SK-N-SH treated with all-trans-retinoic acid at 6 μM for 48 hours (cell line): ENCODE measurements at places on chromosomes 5 and 9.

DNA sequence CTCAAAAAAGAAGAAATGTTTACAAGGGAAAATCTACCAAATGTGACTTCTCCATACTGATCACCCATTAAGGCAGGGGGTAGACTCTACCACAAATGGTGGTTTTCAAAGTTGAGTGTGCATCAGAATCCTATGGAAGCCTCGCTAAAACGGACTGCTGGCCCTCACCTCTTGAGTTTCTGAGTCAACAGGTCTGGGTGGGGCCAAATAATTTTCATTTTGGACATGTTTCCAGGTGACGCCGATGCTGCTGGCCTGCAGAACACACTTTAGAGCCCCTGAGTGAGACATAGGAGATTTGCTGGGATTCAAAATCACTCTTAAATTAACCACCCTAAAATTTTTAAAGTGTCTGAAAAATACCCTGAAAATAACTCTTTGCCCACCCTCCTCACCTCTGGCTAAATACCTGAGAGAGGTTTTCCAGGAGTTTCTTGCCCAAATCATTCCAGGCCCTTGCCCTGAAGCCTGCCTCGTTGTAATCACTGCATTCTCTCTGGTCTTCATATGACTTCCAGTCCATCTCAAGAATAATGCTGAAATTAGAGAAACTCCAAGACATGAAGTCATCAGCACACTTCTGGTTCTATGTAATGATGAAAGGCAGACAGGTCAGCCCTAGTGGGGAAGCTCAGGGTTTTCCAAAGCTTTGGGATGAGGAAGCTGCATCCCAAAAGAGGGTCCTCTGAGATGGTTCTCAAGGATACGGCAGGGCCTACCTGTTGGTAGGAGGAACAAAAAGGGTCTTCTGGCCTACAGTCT, 18.2 kb downstream of the C9orf152 start:
- ATAC-seq: no peak

- ATAC-seq: no peak
These were observed 146.5 kb upstream of the IRX4 start for GRCh38 chr5:2029206-2029605.

DNA sequence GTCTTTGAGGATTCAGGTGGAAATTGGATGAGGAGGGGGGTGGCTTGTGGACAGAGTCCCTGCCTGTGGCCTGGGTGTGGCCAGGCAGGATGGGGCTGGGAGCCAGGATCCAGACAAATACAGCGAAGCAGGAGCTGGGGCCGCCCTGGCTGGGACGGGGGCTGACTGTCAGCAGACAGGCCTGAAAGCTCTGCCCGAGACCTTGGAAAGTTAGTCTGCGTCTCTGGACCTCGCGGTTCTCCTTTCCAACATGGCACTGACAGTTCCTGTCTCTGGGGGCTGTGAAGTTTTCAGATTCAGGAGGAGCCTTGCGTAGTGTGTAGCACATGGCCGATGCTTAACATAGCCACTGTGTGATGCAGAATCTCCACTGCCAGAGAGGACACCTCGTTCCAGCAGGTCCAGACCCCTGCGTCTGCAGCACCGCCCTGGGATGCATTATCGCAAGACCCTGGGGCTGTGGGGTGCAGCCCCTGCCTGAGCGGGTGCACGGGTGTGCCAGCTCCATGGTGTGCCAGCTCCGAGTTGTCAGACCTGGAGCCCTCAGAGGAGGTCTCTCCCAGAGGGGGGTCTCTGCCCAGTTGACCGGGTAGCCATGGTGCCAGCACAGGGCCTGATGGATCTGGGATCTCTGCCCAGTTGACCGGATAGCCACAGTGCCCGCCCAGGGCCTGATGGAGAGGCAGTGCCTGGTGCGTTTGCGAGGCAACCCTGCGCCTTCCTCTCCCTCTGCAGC, 89.3 kb downstream of the COL5A1 start:
- no peak for ATAC-seq

DNA sequence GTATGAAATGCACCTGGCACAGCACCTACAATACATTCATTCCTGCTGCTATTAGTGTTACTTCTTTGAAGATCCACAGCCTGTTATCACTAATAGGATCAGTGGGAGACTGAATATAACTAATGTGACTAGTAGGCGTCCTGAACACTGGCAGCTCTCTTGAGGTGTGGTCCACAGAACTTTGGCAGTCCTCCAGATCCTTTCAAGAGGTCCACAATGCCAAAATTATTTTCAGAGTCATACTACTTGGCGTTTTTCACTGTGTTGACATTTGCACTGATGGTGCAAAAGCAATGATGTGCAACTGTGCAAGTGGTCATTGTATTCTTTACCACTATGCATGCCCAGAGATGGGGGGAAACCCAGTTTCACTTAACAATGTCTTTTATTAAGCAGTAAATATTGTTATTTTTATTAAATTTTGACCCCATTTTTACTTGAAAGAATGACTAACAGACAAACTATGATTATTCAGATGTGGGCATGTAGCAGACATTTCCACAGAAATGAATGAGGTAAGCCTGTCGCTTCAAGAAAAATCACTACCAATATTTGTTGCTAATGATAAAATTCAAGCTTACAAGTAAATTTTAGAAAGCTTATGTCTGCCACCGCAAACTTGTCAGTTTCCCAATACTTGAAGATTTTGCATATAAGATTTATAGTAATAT, 48.9 kb downstream of the ADRB2 start:
- no peak for ATAC-seq

DNA sequence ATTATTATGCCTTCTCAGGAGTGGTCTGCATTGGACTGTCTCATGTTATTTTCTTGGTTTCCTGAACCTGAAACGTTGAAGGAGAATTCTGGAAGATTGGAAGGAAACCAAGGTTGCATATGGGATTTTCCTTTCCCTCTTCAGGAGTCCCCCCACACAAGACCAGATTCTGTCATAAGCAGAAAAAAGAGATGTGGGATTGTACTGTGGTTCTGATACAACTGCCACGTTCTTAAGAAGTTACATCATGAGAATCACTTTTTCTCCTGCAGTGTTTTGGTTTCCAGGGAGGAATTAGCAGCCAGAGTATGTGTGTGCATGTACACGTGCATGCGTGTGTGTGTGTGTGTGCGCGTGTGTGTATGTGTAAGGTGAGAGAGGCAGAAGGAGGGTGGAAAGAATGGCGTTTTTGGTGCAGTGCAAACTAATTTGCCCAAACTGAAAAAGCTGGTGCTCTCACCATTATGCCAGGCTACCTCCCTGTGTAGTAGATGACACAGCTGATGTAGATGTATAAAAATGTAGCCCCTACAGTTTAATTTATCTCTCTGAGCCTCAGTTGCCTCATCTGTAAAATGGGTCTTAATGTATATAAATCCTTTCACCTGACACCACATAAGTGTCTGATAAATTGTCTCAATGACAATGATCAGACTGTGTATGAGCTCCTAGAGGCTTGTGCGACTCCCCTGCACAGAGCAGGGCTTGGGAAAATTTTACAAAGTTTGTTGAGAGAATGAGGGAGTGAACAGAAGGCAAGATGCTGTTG, 38.6 kb downstream of the RALGPS1 start:
- no peak for ATAC-seq

- no peak for ATAC-seq
These were observed 91.6 kb downstream of the DMAC1 start for GRCh38 chr9:7707934-7708333.

GRCh38 chr9:113808391-113809358, 67.4 kb upstream of the ZNF618 start:
- ATAC-seq: peak; percentile 69

DNA sequence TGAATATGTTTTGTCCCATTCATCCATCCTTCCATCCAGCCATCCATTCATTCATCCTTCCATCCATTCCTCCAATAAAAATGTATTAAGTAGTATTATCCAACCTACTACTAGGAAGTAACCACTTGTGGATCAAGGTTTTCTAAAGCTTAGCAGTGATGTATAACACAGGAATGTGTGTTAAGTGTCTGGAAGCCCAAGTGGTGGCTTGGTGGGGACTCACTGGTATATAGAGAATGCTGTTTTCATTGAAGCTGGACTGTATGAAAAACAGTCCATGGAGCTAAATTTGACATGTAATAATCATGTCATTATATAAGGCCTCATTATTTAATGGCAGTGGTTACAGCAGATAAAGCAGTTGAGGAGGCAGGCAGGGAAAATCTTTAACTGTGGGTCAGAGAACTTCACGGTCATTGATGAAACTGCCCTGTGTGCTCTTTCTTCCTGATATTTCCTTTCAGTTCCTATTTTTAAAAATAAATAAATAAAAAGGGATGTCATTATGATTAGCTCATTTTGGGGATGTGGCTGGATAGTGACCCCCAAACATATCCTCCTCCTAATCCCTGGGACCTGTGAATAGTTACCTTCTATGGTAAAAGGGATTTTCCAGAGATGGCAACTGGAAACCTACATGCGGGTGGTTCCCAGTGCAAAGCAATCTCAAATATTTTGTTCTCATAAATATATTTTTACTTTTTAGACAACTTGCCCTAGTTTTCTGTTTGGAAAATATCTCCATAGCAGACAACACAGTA, 82.3 kb downstream of the DAPK1 start:
- ATAC-seq: no peak

DNA sequence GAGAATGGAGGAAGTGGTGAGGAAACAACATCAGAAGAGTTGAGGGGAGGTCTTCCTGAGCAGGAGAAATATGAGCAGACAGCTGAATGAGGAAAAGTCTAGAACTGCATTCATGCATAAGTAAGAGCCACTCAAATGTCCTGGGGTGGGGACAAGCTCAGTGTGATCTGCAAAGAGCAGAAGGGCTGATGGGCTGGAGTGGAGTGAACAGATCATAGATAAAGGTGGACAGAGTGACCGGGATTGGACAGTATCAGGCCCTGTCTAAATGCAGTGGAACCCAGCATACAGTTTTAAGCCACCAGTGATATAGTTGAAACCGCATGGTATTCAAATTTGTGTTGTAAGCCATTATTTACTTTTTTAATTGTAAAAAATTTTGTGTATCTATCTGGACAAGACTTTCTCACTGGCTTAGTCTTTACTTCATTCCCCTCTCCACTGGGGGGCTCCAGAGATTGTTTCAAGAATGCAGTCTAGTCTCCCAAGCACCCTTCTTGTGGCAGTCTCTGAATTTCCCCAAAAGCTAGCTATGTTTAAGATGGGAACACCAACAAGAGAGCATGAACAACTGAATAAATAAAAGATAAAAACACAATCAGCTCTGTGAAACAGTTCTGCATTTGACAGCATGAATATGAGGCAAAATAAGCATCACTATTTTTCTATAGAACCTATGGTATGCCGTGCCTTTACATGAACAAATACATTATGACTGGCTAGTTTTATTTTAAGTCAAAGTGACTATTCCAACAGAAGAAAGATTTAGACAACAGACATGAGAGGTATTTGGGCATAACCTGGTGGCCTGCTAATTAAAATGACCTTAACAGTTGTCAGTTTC, 10.7 kb upstream of the STK32A start:
- peak; percentile 97 for ATAC-seq

DNA sequence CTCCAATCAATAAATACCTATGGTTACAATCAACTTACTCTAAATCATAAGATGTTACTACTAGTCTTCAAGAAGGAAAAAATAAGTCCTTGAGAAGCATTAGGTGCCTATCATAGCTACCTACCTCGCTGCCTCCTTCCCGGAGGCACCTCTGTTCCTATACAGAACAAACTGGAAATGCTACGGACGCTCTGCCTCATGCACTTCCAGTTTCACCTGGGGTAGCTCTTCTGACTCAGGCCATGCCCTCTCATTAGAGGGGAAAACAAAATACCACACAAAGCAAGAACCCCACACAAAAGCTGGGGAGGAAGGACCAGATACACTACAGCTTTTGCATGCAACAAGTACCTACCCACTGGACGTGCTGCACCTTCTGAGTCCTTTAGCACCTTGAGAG, 12.4 kb downstream of the SPRY4 start:
- no peak for ATAC-seq

- no peak for ATAC-seq
These were observed 87.4 kb downstream of the ZNF608 start for GRCh38 chr5:124658867-124659557.

GRCh38 chr5:156354571-156354970, 27.6 kb downstream of the SGCD start:
- ATAC-seq: no peak
